Calu3 (cell line): ENCODE measurements at places on chromosomes 12 and 14. TPM values are rescaled to one million over a fixed set of nuclear protein-coding genes. Genes with fewer than 3 reads are reported as not detected.

SSTR1 gene
- 0.24 TPM in 2 replicates for total RNA-seq

SLC6A15 gene
- not detected in 2 replicates for total RNA-seq

PRB3 gene
- total RNA-seq, result not detected in 2 replicates

SP1 gene
- total RNA-seq, result 52.5 and 58.0 TPM in 2 replicates

KRT79 gene
- total RNA-seq, result 0.24 TPM in 1 of 2 replicates, not detected in the other

EPS8 gene
- total RNA-seq, result 97.5 and 108 TPM in 2 replicates

TRPV4 gene
- total RNA-seq, result 13.0 and 25.3 TPM in 2 replicates

DMAC2L gene
- 21.2 and 22.1 TPM in 2 replicates for total RNA-seq

CLEC7A gene
- 1.2 and 1.4 TPM in 2 replicates for total RNA-seq

KCNK10 gene
- total RNA-seq, result not detected in 2 replicates

- DNase-seq, result no peak
Measured at GRCh38 chr12:122753319-122753650, 661 bp downstream of the DENR start.

DNA sequence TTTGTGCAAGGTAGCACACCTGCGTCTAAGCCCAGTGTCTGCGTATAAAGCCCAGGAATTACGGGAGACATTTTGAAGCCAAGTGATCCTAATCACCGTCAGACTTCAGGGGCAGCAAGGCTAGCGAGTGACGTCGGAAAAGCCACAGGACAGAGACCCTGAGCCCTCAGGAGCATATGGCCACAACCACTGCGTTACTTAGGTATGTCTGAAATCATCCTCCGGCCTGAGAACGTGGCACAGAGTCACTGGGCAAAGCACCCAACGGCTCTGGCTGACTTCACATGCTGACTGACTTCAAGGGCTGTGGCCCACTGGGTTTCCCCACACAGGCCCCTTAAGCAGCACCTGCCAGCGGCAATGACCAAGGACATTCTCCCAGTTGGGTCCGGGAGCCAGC is 71.5 kb downstream of the RIMBP2 start:
- DNase-seq, result no peak

GRCh38 chr12:98402091-98402490 is 113.3 kb upstream of the TMPO start:
- no peak for DNase-seq

DNA sequence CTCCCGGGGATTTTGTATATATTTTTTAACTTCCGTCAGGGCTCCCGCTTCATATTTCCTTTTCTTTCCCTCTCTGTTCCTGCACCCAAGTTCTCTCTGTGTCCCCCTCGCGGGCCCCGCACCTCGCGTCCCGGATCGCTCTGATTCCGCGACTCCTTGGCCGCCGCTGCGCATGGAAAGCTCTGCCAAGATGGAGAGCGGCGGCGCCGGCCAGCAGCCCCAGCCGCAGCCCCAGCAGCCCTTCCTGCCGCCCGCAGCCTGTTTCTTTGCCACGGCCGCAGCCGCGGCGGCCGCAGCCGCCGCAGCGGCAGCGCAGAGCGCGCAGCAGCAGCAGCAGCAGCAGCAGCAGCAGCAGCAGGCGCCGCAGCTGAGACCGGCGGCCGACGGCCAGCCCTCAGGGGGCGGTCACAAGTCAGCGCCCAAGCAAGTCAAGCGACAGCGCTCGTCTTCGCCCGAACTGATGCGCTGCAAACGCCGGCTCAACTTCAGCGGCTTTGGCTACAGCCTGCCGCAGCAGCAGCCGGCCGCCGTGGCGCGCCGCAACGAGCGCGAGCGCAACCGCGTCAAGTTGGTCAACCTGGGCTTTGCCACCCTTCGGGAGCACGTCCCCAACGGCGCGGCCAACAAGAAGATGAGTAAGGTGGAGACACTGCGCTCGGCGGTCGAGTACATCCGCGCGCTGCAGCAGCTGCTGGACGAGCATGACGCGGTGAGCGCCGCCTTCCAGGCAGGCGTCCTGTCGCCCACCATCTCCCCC is 777 bp downstream of the ASCL1 start:
- DNase-seq, result no peak

DNA sequence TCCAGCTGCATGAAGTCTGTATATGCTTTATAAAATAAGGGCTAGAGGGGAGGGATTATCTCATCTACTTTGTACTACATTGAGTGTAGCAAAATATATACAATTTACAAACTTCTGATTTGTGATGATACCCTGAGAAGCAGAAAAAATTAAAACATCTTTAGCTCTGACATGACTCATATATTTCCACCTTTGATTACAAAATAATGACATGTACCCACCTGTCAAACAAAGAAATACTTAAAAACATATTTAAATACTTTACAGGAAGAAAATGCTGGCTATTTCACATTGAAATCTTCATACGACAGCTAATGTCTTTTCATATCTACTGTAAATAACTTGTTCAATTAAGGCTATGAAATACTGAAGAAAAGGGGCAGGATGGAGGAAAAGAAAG is 3.3 kb downstream of the GPR135 start:
- DNase-seq, result no peak

- DNase-seq, result no peak
Measured at GRCh38 chr14:77026166-77026929, 2.2 kb downstream of the IRF2BPL start.

DNA sequence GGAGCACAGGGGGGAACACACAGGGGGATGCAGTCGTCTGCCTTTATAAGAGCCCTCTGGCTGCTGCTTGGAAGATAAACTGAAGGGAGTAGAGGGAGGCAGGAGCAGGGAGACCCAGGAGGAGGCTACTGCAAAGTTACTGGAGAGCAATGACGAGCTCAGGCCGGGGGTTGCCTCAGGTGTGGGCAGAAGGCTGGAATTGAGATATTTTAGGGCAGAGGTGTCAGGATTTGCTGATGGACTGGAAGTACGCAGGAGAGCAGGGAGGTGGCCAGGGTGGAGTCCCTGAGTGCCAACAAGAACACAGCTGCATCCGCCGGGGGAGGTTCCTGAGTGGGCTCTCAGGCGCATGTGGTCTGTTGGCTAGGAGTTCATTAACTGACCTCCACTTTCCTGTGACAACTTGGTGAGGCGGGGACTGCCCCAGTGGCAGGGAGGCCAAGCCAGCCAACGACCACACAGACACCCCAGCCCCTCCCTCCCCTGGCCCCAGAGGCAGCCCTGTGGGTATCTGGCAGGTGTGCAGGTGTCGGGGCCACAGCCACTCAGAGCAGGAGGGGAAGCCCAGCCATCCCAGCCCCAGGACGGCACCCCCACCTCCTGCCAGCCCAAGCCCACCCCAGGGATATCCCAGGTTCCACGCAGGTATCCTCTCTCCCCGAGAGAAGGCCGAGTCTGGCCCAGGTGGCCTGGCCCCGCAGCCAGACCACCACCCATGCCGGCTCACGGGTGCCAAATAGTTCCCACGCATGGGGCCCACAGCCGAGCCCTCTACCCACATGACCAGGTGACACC is 85.4 kb downstream of the NCOR2 start:
- DNase-seq, result no peak

DNA sequence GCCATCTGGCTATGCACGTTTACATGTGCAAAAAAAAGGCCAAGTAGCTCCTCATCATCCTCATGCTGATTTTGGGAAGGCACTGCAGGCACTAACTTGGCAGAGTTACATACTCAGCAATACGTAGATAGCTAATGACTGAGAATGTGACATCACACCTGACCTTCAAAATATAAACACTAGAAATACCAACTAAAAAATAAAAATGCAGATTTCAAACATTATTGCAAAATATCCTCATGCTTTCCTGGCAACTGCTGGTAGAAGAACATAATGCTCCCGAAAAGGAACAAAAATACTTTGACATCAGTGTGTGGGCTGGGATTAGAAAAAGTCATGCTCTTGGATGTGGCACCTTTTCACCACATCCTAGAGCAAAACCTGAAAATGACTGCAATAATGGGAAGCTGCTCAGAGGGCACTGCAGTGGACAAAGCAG is 153.2 kb upstream of the ABCD2 start:
- no peak for DNase-seq

GRCh38 chr12:54363618-54364017 is 668 bp downstream of the GPR84 start:
- no peak for DNase-seq

DNA sequence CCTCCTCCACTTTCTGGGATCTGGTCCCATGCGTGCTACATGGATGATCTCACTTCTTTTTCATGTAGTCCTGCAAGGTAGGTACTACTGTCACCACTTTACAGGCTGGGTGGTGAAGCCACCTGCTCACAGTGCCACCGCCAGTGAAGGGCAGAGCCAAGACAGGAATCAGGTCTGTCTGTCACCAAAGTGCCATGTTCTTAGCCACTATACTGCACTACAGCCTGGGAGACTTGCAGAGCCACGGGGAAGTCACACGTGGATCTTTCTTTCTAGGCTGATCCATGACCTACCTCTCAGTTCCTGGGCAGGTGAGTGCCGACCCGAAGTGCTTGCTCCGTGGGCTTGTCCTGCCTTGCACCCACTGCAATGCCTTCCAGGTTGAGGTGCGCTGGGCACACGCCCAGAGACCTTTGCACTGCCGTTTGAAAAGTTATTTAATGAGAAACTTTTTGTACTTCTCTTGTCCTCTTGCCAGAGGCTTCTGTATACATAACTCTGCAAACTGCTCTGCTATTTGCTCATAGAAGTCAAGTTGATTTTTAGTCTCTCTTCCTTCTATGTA is 19.7 kb upstream of the CLMN start:
- no peak for DNase-seq

DNA sequence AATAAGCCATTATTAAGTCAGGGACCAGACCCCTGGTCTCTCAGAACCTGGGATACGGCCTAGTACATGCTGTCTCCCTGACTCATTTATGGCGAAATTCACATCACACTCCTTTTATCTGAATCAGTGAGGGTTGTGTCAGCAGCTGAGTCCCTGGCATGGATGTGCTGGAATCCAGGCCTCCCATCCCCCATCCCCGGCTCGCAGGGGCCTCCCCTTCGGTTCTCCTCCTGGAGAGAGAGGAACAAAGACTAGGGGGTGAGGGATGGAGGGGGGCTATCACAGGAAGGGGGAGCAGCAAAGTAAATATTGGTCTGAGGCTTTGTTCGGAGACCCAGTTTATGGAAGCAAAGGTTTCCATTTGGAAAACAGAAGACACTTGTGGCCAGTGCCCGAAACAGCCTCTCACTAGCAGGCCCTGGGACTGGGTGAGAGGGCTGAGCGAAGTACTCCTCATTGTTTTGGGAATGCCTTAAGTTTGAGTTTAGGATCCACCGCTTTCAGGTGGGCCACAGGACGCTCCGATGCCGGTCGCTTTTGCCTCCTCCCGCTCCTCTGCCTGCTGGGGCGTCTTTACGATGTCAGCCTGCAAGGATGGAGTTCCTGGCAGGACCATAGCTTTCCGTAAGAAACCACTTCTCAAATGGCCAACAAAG is 145.0 kb downstream of the PRKCH start:
- no peak for DNase-seq

- no peak for DNase-seq
Measured at GRCh38 chr12:120381752-120382419, 12.9 kb upstream of the MSI1 start.

- no peak for DNase-seq
Measured at GRCh38 chr12:116675339-116676107, 62.3 kb downstream of the SPRING1 start.

DNA sequence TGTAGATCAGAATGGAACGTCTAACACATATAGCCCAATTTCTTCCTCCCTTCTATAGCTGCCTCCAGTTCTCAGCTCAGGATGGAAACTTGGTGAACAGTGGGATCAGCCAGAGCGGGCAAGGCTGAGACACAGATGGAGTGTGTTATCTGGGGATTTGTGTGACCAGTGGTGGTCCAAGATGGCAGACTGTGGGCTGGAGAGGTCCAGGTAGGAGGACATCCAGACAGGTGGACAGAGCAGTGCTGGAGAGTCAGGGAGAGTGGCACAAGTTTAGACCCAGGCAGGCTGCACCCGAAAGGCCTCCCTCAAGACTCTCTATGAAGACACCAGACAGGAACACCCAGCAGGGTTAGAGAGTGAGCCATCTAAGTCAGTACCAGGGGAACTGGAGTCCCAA is 116.1 kb upstream of the CPSF6 start:
- DNase-seq, result no peak

GRCh38 chr12:128033473-128033872 is 233.5 kb upstream of the TMEM132C start:
- DNase-seq, result no peak

DNA sequence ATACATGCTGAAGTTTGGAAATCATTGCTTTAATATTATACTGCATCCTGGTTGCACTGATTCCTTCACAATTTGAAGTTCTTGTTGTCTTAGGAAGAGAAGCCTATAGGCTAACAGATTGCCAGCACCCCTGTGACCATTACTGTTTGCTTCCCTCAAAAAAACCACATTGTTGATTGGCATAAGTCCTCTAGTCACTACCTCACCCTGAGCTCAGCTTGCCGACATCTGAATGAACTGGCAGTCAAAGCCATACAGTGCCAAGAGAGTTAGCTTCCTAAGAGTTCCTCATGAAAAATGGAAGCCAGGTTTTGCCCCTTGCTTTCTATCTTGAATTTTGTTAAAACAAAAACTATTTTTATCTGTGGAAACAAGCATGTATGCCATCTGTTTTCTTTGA is 276.1 kb downstream of the SYT1 start:
- no peak for DNase-seq

DNA sequence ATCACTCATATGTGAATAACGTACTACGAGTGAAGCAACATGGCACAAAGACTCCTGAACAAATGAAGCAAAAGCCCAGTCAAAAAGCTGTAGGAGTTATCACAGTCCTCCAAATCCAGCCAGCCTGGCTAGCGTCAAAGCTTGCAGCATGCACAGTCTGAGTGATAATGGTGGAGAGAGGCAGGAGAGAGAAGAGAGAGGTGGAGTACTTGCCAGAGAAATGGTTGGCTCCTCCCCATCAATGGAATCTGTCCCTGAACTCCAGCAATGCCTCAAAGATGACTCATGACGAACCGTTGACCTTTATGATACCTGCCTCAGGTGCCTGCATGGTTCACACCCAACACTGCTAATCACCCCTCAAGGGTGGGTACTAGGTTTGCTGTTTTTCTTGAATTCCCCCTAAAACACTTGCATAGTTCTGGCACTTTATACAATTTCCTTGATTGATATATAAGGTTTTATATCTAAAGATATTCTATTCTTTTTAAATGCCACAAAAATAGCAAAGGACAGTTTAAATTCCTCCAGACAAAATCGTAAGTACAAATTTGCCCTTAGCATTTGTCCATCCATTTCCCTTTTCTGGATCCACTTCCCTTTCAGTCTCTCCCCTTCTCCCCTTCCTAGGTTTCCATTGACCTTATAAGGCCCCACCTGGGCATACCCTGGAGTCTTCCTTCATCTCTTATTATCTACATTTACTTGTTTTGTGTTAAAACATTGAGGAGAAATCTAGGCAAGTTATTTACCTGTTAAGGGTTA is 10.2 kb downstream of the ARHGDIB start:
- peak; percentile 69 for DNase-seq

- DNase-seq, result no peak
Measured at GRCh38 chr14:45169906-45170305, 34.2 kb downstream of the FANCM start.

DNA sequence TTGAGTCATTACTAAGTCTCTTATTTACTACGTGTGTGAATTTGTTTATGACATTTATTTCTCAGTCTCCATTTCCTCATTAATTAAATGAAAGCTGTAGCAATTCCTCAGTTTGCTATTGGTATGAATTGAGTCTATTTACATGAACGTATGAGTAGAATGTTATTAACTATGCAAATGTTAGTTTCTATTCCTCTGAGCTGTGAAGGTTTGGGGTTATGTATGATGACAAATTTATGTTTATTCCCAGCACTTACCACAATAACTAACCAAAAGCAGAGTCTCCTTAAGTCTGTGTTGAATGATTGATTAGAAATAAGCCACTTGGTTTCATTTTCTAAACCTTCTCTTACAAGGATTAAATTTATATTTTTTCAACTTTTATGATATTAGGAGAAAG is 1340.9 kb downstream of the FSCB start:
- no peak for DNase-seq

GRCh38 chr14:85867450-85867849 is 337.5 kb downstream of the FLRT2 start:
- no peak for DNase-seq
